ENCODE measurements at places on chromosomes 6 and 20.

- DNase-seq, result no peak
These were observed 601.9 kb downstream of the HTR1B start for GRCh38 chr6:76861403-76861802.

DNA sequence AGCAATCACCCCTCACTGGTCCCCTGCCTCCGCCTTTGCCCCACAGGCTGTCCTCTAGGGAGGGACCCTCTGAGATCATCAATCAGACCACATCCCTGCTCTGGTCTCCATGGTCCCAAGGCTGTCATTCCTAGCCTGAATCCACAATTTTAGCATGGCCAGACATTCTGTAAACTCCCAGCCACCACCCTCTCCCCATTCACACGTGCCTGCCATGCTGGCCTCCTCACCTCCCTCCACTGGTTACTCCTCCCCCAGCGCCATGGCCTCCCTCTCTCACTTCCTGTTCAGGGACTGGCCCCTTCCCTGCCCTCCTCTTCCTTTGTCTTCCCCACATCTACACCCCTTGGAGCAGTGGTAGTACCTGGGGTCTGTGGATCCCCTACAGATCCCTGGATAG lies 150.7 kb upstream of the MLN start:
- DNase-seq, result no peak

GRCh38 chr20:51374456-51374830 lies 168.1 kb downstream of the NFATC2 start:
- no peak for DNase-seq

DNA sequence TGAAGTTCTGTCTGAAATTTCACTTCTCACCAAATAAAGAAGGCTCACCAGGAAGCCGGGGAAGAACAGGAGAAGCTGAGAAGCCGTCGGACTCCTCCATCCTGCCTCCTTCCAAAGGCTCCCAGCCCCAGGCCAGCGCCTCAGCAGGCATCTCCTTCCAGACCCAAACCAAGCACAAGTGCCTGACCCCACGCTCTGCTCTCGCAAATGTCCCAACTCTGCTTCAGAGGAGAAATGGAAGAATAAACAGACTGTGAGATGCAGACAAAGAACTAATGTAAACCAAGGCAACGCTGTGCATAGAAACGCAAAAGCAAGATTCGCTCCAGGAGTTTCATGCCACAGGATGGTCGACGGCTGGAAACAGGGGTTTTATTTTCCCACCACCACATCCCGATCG lies 100.3 kb upstream of the EXOC2 start:
- DNase-seq, result no peak

DNA sequence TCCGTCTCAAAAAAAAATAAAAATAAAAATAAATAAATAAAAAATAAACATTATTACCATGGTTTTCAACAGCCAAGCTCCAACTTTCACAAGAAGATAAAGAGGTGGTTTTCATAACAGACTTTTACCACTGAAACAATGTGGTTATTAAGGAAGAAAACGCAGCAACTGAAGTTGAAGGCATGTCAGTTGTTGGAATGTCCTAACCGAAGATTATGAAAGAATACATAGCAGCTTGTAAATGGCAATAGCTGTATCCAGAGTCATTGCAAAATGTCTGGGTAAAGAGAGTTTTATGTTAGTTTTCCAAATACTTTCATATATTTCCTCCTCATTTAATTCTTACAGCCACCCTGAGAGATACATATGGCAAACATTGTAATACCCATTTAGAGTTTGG lies 161.6 kb upstream of the MARCKS start:
- DNase-seq, result no peak

DNA sequence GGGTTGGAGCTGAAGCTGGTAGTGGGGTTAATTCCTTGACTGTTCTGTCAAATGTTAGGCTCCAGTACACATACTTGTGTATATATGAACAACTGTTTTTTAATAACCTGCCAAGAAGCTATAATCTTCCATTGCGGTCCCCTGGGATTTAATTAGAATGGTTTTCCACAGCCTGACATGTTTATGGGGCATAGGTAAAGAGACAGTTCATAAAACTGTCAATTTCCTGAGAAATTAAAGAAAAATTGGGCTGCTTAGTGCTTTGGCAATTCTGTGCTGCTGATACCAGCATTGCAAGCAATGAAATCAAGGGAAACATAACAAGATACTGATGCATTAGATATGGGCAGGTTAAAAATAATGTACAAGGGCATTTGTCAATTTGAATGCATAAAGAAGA lies 314.1 kb upstream of the SLC35B3 start:
- no peak for DNase-seq

GRCh38 chr20:38737887-38738286 lies 10.4 kb upstream of the ACTR5 start:
- DNase-seq, result no peak

DNA sequence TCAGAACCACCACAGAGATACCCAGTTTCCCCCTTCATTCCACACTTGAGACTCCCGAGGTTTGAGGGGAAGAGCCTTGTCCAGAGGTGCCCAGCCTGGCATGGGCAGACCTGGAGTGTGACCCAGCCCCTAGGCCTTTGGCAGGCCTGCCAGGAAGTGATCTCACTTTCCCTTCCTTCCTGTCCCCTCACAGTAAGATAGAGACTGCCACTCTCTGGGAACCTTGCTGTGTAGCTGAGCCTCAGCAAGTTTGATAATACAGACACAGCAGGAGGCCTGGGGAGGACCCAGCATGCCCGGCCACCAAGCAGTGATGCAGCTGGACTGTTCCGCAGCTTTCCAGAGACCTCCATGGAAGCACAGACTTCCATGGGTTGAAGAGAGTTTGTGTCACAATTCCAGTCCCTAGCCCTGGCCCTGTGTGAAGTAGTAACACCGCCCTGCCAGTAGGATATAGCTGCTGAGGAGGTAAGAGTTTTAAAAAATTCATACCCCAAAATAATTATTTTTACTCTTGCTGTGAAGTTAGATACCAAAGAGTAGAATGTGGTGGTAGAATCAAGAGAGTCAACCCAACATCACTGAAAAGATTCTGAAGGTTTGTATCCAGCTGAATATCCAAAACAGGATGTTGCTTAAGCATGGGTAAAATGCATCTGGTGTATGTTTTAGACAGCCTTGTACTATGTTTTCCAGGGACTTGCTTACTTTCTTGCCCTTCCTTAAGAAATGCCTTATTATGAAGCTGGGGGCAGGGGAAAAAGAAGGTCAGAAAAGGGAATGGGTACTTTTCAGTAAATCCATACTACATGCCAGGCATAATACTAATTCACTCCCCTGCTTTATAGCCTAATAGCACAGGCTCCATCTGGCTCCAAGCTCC lies 16.3 kb downstream of the PKIG start:
- DNase-seq, result peak; percentile 63

DNA sequence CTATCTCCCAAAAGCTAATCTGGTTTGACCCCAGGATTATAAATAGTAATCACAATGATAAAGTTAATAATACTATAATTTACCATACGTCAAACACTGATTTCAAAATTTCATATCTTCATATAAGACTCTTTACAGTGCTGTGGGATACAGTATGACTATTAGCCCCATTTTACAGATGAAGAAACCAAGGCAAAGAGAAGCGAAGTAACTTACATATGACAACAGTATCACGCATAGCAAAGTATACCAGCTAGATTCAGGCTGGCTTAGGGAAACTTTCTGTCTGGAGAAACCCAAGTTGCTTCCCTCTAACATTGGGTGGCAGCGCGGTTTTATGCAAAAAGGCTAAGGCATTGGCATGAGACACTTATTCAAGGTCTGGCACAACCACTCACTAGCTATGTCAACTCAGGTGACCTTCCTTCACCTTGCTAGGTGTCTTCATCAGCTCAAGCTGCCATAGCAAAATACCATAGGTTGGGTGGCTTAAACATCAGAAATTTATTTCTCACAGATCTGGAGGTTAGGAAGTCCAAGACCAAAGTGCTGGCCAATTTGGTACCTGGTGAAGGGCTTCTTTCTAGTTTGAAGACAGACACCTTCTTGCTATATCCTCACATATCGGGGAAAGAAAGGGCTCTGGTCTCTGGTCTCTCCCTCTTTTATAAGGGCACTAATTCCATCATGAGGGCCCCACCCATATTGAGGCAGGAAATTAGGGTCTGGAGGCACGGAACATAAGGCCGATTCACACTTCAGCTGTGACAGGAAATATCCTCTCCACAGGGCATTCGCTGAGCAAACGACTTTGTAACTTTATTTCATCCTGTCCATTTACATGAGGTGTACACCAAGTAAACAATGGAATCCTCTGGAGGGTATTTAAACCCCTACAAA lies 22.4 kb upstream of the UTRN start:
- no peak for DNase-seq

- no peak for DNase-seq
These were observed 311.6 kb downstream of the BMP7 start for GRCh38 chr20:56954797-56955196.

DNA sequence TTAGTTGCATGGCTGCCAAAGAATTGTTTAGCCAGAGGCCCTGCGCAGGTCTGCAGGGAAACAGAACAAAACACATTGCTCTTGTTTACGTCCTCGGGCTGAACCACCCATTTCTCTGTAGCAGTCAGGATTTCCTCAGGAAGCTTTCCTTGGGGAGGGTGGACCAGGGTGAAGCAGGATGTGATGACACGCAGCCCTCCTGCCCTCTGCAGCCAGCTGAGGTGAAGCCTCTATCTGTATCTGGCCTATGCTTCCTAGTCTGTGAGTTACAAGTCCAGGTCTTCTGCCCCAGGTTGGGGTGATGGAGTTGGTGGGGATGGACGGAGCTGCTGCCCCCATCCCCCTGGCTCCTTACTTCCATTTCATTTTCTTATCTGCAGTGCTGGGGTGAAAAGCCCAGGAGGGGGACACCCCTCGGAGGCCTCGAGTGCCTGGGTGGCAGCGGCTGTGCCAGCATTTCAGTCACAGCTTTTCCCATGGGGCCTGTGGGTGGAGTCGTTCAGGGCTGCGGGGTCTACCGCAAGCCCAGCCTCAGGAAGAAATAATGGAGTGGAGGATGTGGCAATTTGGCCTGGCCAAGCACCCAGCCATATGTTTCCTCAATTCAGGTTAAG lies 24.9 kb downstream of the SASH1 start:
- DNase-seq, result peak; percentile 30

DNA sequence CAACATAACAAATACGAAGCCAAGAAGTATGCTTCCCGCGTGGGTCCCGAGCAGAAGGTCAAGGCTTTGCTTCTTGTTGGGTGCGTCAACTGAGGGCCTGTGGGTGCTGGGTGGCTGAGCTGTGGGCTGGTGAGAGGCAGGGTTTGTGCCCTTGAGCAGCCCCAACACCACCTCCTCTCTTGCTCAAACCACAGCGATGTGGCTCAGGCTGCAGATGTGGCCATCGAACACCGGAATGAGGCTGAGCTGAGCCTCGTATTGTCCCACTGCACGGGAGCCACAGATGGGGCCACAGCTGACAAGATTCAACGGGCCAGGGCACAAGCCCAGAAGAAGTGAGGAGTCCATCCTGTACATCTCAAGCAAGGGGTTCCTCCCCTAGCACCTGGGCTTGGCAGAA lies 7.0 kb upstream of the PTPRA start:
- DNase-seq, result no peak

DNA sequence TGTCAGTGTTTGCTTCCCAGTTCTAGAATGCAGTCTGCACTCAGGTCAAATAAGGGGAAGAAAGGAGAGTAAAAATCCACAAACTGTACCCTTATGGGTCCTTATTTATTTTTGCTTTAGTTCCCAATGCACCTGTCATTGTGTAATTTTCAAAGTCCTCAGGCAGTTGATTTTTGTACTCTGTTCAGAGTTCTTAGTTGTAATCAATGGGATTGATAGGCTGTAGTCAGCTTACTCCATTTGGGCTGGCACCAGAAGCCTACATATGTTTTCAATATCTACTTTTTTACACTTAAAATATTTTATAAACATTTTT lies 18.6 kb downstream of the AIG1 start:
- no peak for DNase-seq

Measured in GF-D8 (cell line).